ENCODE measurements at places on chromosomes 1 and 21.

- DNase-seq: peak; percentile 22
These were observed 615 bp downstream of the GPR161 start for GRCh38 chr1:168135921-168136708.

DNA sequence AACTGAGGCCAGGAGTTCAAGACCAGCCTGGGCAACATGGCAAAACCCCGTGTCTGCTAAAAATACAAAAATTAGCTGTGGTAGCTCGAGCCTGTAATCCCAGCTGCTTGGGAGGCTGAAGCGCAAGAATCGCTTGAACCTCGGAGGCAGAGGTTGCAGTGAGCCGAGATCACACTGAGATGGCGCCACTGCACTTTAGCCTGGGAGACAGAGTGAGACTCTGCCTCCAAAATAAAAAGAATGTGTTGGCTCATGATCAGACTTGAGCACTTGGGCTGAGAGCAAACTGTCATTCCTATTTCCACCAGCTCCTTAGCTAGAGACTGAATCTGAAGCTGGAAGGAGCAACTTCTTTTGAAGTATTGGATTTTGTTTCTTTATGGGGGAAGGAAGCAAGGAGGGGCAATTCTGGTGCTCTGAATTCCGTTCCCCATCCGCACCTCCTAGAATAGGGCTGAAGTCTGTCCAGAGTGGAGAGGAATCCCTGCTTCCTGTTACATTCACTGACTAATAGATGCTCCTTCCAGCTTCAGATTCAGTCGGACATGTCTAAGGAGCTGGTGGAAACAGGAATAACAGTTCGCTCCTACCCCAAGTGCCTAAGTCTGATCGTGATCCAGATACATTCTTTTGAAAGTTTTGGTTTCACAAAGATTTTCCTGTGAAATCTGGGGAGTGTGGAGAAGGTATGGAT lies 3.8 kb downstream of the ZNF672 start:
- DNase-seq: peak; percentile 44

- DNase-seq: no peak
These were observed 12.6 kb upstream of the ALG14 start for GRCh38 chr1:95085376-95085775.

GRCh38 chr21:19458295-19458694 lies 1054.7 kb upstream of the TMPRSS15 start:
- DNase-seq: no peak

GRCh38 chr1:165826565-165827267 lies 698 bp upstream of the UCK2 start:
- DNase-seq: no peak

DNA sequence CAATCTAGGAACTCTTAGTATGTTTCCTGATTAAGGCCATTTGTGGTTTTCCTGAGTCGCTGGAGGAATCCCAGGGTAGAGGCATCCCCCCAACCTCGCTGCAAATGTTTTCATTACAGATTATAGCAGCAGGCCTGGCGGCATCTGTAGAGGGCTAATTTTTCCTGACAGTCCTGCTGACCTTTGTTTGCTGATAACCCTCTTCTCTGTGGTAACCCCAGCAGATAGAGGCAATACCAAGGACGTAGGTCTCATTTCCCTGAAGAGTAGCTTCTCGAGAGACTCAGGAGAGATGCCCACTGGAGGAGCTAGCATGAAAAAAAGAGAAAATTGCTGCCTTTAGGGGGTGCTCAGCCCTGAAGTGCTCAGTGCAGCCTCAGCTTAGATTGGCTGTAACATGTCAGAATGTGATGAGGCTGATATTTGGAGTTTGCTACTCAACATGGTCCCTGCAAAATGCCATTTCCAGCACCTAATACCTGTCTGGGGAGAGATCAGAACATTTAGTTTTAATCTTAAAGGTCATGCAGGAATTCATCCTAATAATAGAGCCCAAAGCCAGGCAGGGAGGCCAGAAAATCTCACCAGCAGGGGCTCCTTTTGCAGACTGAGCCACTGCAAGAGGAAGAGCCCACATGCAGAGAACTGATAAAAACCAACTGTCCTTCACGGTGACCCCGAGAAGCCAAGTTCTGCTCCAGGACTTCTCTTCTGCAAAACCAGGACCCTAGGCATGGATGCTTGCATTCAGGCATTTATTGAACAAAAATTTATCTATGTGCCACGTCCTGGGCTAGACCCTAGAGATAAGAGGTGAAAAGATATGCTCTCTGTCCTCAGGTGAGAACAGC lies 184.5 kb downstream of the KAZN start:
- no peak for DNase-seq

- no peak for DNase-seq
These were observed 19.6 kb downstream of the IPP start for GRCh38 chr1:45730780-45731319.

DNA sequence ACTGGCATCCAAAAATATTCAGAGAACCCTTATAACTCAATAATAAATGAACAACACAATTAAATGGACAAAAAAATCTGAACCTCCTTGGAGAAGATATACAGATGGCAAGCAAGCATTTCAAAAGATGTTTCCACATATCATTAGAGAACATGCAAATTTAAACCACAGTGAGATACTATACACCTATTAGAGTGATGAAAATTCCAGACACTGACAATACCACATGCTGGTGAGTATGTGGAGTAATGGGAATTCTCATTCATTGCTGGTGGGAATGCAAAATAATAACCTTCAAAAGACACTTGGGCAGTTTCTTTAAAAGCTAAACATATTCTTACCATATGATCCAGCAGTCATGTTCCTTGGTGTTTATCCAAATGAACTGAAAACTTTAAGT lies 46.1 kb downstream of the HS2ST1 start:
- no peak for DNase-seq

GRCh38 chr1:17012775-17013490 lies 1.2 kb upstream of the ATP13A2 start:
- no peak for DNase-seq

GRCh38 chr21:34673006-34673405 lies 4.2 kb downstream of the CLIC6 start:
- no peak for DNase-seq

- DNase-seq: no peak
These were observed 103.4 kb downstream of the PPIAL4G start for GRCh38 chr1:148379697-148380096.

- no peak for DNase-seq
These were observed 123.9 kb upstream of the PPP2R5A start for GRCh38 chr1:212161231-212161781.

DNA sequence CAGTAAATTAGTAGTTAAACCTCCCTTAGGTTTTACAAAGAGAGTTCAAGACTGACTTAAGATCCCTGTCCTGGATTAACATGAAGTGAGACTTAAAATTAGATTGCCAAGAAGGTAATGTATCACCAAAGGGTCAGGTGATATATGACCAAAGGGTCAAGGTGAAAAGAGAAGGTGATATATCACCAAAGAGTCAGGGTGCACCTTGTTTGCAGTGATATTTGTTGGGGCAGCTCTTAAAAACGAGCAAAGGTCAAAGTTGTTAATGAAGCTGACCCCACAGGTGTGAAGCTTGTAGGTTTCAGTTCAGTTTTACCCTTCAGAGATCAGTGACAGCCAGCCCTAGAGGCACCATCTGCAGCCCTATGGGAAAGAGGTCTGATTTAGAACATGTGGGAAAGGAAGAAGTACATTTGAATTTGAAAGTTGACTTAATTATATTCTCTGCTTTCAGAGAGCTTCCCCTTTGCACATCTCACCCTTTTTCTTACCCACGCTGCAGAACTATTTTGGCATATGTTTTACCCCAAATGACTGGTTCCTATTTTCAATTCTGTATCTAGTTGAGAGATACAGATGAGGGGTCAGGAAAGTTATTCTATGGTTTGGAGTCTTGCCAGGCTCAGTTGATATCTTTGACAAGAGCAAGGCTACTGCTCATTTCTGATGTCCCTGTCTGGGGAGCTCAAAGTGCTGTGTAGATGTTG lies 170.8 kb downstream of the S1PR1 start:
- DNase-seq: no peak

DNA sequence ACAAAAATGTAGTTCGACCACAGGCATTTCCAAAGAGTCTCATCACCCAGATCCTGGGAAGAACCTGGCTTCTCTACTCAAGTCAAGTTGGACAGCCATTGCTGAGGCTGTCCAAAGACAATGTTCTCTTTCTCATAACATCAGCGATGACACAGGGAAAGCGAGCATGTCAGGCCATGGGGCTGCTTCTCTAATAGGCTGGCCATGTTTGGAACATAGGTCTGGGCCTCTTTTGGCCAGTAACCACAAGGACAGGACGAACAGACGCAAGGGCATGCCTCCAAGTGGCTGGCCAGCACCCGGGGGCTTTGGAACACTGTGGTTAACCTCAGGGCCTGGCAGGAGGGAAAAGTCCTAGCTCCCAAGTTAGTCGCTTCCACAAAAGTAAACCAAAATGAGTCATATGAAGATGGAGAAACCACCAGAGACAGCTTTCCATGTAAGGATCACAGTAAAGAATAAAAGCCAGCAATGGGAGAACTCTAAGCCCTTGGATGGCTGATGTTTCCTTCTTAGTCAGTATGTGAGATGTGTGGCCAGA lies 80.6 kb upstream of the SLC44A3 start:
- no peak for DNase-seq

DNA sequence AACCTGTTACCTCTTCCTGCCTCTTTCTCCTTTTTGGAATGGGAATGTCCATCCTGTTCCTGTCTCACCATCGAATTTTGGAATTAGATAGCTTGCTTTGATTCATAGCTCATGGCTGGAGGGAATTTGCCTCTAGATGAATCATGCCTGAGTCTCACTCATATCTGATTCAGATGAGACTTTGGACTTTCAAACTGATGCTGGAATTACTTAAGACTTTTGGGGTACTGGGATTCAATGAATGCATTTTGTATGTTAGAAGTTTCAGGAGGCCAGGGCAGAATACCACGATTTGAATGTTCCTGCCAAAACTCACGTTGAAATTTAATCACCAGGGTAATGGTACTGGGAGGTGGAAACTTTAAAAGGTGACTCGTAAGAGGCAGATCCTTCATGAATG lies 132.4 kb downstream of the DSCAM start:
- DNase-seq: no peak

GRCh38 chr1:217228689-217229088 lies 402.2 kb downstream of the GPATCH2 start:
- no peak for DNase-seq

DNA sequence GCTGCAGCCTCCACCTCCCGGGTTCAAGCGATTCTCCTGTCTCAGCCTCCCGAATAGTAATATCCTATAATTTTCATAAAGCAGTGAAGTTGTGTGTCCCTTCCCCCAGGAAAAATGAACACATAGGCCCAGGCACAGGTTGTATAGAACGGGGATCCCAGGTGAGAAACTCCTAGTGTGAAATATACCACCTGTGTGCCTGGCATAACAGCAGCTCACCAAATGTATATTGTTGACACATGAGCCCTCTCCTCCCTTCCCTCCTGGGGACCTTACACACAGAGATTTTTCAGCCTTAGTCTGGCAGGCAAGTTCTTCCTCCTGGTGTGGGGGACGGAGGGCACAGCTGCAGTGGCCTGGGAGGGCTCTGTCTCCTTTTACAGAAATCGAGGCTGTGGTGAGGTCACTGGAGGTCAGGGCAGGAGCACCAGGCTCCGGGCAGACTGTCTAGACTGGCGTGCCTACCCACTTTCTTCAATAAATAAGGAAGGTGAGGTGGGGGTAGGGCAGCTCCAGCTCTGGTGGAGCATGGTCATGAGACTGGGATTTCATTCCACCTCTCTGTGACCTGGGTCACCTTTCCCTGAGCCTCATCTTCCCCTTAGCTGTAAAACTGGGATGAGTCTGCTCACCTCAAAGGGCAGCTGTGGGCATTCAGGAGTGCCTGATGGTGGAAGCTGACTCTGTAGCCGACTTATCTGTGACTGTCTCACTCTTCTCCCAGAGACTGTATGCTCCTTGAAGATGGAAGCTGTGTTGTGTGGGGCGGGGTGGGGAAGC lies 14.3 kb downstream of the RCC1 start:
- DNase-seq: no peak

Data from CD4-positive, alpha-beta T cell treated with Interleukin-17A for 4 hours (primary cell).